ENCODE measurements at places on chromosomes 13 and 19.
A peak's percentile ranks its signal among the peaks of the same experiment; 100 is the strongest.

DNA sequence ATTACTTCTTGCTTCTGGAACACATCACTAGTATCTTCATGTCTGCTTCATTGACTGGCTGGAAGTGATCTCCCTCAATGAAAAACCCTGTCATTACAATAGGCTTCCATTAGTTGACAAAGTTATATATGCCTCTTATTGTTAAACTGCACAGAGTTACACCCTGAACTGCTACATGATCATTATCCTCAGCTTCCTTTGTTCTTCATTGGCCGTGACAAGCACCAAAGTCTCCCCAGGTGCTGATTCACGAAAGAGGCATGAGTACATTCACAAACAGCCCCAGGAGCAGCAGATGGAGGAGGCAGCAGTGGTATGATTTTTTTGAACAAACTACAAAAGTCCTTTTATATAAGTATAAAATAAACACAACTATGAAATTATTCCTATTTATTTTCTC lies 51.4 kb downstream of the VWA8 start:
- no peak for DNase-seq

DNA sequence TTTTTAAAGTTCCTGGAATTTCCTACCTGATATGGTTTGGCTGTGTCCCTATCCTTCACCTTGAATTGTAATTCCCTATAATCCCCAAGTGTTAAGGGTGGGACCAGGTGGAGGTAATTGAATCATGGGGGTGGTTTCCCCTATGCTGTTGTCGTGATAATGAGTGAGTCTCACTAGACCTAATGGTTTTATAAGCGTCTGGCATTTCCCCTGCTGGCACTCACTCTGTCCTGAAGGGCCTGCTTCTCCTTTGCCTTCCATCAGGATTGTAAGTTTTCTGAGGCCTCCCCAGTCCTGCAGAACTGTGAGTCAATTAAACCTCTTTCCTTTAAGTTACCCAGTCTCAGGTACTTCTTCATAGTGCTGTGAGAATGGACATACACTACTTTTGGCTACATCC lies 298.7 kb downstream of the HS6ST3 start:
- no peak for DNase-seq

- DNase-seq: no peak
These were observed 624.0 kb upstream of the KLF12 start for GRCh38 chr13:74758188-74758587.

GRCh38 chr19:33284146-33284643 lies 18.1 kb downstream of the CEBPA start:
- DNase-seq: no peak

GRCh38 chr13:32060401-32060878 lies 28.9 kb downstream of the FRY start:
- no peak for DNase-seq

- DNase-seq: no peak
These were observed 30.7 kb downstream of the PDE4A start for GRCh38 chr19:10450853-10451609.

DNA sequence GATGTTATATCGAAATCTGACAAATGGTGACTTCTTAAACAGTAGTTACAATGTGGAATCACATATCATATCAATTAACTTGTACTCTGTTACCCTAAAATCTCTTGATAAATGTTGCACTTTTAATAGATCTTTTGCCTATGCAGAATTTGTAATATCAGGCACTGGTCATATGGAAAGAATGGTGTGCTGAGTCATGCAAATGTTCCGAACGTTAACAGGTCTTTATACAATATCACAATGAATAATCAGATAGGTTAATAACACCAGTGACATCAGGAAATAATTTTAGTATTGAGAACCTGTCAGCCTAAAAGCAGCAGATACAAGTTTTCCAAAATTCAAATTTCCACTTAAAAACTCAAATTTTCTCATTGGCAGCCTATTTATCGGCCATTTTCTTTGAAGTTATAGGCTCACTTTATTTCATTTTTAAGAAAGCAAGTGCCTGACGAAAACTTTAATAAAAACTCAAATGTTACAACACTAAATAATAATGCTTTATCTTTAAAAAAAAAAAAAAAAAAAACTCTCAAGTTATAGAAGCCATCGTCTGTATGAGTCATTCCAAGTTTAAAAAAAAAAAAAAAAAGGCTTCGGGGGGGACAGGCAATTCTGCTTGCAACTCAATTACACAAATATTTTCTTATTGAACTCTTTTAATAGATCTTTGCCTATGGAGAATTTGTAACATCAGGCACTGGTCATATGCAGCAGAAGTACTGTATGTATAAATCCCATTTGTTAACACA lies 180.9 kb downstream of the DIAPH3 start:
- no peak for DNase-seq

- no peak for DNase-seq
These were observed 46.8 kb downstream of the COLGALT1 start for GRCh38 chr19:17602217-17602616.

- no peak for DNase-seq
These were observed 8.2 kb upstream of the LATS2 start for GRCh38 chr13:21069561-21070004.

DNA sequence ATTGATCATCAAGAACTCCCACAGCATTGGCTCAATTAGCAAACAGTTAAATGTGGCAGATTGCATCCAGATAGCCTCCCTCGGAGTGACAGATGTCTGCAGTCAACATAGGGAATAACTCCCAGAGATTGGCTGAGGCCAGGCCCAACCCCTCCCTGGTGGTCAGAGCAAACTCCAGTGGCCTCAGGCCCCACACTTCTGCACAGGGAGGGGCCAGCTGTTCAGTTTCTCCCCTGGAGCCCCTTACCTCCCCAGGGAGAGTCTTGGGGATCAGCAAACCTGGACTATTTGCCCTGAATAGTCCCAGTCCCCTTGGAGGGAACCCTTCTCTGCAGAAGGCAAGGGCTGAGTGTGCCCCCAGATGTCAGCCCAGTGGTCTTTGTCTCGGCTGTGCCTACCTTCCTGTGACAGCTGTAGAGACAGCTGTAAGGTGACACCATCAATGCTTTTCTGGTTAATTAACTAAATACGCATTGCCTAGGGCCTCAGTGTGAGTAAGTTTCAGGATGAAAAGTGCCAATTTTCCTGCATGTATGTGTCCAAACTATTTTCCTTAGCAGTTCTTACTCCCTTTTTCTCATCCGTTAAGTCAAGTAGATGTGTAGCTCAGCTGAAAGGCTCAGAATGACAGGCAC lies 102.7 kb upstream of the UQCRFS1 start:
- no peak for DNase-seq

DNA sequence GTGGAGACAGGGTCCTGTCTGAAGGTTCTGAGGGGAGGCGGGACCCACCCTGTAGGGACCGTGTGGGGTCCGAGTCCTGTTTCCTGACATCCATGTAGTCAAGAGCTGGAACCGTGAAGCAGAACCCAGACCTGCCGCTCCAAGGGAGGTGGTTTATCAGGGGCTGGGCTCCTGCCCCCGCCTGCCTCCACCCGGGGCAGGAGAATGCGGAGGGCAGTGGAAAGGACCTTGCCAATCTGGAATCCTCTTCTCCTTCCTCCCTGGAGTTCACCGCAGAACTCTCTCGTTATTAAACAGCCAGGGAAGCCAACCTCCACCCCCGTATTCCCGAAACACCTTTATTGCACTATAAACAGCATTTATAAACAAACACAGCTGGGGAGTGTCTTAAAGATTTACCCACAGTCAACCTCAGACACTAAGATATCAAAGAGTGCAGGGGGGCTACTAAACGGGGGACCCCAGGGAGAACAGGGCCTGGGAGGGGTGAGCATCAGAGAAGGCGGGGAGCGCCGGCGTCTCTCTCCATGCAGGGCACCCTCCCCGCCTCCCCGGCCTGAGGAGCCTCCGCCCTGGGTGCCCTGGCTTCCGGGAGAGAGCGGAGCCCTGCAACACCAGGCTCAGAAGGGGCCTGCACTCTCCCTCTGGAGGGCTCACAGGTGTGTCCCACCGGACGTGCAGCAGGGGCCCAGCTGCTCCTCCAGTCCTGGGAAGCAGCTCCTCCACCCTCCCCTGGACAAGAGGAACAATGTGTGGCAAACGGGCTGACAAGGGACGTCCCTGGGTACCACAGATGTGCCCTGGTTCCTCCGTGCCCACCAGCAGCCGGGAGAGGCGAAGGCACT lies 3.6 kb downstream of the C2CD4C start:
- DNase-seq: no peak

GRCh38 chr19:16208847-16209665 lies 11.3 kb downstream of the AP1M1 start:
- DNase-seq: no peak

DNA sequence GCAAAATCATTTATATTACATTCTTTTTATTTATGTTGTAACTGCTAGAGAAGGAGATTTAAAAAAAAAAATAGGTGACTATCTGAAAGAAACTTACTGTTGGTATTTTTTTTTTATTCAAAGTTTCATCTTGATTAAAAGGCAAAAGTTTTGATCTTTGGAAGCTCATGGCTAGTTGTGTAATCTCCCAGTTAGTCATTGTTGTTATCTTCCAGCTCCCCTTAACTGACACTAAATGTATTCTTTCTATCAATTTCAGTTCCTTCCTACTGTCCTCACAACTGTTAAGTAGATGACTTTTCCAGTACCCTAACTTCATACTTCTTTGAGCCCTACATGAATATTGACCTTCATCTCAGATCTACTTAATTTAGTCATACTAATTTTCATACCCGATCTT lies 71.1 kb downstream of the PIBF1 start:
- DNase-seq: no peak

DNA sequence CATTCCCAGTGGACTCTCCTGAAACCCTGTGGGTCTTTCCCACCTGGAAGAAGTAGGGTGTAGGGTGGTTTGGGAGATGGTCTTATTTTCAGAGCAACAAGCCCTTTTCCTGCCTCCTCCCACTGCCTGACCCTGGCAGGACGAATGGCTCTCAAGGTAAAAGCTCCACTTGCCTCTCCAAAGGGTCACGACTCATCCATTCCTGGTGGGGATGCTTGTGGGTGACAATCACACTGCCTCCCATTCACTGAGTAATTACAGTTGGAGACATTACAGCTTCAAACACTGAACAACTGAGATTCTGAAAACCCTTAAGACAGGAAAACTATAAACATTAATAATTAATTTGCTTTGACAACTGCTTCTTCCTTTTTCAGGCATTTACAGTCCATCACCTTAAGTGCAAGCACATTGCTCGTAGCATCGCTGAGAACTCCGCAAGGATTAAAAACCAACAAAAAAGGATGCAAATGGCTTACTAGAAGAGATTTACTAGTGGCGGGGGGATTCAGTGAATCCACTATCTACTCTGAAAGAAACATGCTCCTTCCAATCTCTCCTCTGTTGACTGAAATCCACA lies 199.6 kb upstream of the IRS2 start:
- no peak for DNase-seq

GRCh38 chr13:40221460-40222201 lies 444.8 kb downstream of the FOXO1 start:
- no peak for DNase-seq

- DNase-seq: no peak
These were observed 44.0 kb downstream of the PCDH17 start for GRCh38 chr13:57675526-57675925.

DNA sequence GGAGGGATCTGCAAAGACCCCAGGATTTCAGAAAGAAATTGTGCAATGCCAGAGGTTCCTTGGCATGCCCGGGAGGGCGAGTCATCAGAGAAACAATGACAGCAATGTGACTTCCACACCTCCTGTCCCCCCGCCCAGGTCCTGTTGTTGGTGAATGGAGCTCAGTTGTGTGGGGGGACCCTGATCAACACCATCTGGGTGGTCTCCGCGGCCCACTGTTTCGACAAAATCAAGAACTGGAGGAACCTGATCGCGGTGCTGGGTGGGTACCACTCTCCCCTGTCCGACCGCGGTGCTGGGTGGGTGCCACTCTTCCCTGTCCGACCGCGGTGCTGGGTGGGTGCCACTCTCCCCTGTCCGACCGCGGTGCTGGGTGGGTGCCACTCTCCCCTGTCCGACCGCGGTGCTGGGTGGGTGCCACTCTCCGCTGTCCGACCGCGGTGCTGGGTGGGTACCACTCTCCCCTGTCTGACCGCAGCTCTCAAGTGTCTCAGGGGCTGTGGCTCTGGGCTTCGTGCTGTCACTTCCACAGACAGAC lies 5.2 kb upstream of the F10 start:
- no peak for DNase-seq

DNA sequence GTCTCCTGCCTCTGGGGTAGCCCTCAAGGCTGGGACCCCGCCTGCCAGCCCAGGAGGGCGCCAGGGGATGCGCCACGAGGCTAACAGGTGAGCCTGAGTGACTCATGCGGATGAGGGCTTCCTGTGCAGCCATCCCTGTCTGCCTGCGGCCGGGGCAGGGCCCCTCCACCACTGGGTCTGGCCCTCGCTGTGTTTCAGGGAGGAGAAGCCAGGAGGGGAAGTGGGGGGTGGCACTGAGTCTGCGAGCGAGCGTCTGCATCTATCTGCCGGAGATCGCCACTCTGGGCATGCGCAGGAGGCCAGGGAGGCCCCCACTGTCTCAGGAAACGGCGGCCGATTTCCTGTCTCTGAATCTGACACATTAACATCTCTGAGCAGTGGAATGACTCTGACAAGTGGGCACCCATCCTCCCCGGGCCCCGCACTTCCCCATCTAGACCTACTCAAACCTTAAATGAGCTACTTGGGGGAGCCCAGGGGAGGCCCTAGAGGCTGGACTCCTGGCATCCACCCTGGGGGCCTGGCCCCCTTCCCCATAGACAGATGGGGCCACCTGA lies 19.7 kb downstream of the RFX1 start:
- DNase-seq: peak; percentile 97

DNA sequence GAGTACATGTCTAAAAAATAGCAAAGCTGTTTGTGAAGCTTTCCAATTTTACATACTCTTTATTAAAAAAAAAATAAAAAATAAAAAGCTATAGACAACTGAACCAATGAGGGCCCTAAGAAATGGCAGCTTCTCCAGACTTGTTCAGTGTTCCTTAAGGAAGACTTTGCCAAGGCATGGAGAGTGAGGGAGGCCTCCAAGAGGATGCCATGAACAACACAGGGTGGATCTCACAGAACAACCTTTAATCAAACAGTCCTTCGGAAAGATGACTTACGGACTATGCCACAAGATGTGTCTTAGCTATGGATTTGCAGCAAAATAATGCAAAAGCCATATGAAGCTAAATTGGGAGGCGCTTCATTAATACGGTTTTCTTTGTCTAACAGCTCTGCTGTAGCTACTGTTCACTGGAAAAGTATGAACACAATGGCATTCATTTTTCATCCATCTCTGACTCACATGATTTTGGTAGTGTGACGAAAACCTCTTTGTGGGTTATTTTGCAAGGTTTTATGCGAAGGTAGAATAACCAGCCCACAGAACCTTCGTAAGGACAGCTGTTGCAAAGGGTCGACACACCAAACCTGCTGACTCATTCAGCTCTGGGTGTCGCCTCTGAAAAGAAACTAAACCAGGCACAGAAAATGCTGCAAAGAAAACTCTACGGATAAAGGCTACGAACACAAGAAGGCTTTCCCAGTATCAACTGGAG lies 27.7 kb downstream of the EFNB2 start:
- no peak for DNase-seq

- DNase-seq: peak; percentile 68
These were observed 20.0 kb downstream of the XRCC1 start for GRCh38 chr19:43555185-43555770.

All from stimulated activated CD4-positive, alpha-beta T cell treated with anti-CD3 and anti-CD28 coated beads, TNF-alpha, amount 100 ng/mL, for 24 hours (primary cell).